HS-27A (cell line): ENCODE measurements at places on chromosomes 4 and X.
A peak's percentile ranks its signal among the peaks of the same experiment; 100 is the strongest.

GRCh38 chr4:99617374-99617773 is 40.3 kb downstream of the C4orf54 start:
- no peak for DNase-seq

DNA sequence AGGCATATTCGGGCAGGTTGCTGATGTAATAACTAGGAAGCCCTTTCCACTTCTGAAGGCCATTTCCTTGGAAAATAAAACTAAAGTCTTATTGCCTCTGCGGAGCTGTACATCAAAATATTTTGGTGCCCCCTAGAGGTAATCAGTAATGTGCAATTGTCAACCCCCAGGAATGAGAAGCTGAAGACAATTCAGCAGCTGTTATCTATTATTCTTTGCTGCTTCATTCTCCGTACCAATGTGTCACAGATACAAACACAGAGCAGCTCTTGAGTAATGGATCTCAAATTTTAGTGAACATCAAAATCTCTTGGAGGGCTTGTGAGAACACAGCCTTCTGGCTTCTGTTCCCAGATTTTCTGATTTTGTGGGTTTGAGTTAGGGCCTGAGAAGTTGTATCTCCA is 3.5 kb upstream of the SLIT2 start:
- no peak for DNase-seq

DNA sequence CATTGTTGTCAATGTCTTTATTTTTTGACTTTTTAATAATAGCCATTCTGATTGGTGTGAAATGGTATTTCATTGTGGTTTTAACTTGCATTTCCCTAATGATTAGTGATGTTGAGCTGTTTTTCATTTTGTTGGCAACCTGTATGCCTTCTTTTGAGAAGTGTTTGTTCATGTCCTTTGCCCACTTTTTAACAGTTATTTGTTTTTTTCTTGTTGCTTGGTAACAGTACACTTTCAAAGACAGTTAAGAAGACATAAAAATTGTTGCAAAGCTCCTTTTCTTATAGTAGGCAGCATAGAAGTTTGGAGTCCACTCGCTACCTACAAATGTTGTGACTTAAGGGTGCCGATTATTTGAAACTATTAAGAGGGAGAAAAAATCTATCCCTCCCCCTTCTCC is 48.7 kb upstream of the SLC7A11 start:
- DNase-seq, result no peak

- DNase-seq, result no peak
Measured at GRCh38 chr4:9979101-9979701, 42.1 kb downstream of the SLC2A9 start.

DNA sequence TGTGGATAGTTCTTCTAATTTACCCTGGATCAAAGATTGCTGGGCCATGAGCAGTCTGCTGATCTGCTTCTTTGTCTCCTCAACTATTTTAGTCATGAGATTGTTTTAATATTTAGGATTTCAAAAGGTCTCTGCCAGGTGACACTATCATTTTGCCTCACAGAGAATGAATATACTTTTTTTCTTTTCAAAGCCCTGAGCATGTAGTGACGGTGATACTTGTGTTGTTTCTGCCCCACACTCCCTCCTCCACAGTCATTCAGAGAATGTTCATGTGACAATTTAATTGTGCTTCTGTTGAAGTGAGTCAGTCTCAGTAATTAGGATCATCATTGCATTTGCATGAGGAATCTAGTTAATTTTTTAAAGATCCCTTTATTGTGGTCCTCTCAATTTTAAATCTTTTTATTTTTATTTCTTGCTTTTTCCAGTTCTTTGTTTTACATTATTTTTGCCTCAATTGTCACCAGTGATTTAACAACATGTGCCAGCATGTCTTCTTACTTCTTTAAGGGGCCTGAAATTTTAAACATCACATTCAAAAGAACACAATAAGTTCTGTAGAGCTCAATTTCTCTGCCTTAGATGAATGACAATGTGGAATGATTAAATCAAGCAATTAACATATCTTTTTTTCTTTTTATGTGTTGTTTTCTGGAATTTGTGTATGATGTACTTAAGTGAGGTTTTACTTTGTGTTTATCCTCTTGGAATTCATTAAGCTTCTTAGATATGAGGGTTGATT is 12.3 kb downstream of the MMRN1 start:
- DNase-seq, result no peak

- no peak for DNase-seq
Measured at GRCh38 chr4:141026900-141027299, 106.4 kb downstream of the RNF150 start.

- DNase-seq, result peak; percentile 35
Measured at GRCh38 chr4:47075262-47075661, 43.9 kb downstream of the GABRB1 start.

DNA sequence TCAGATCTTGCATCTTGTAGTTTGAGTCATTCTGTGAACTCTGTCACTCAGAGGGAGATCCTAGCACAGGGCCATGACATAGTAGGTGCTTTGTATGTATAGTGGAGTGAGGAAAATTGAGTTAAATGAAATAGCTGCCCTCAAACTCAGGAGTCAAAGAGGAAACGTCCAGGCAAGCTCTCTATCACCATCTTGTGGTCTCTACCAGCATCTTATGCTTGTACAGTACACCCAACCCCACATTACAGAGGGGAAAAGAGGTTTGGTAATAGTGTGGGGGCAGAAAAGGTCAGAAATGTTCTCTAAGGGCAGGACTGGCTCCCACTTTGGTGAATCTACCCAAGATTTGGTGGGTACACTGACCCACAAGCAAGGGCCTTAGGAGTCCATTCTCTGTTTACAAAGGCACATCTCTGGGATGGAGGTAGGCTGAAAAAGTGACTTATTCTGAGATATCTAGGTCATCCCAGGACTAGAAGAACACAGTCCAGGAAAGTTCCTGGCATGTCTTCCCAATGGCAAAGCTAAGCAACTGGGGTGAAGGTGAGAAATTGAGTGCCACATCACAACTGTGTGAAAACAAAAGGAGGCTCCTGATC is 131.8 kb downstream of the OR13H1 start:
- DNase-seq, result no peak

DNA sequence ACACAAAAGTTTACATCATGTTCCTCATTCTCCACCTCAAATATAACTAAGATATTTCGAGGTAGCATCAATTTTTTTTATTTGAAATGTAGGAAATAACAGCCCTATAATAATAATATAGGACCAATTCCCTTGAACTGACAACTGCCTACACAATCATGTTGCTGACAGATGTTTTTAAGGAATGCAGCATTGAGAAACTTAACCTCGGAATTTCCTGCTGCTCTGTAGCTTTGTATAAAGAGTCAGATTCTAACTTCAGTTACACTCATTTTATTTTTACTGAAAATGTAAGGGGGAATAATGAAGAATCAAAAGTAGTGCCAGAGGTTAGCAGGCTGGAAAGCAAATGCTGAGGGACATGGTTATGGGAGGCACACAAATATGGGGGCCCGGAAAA is 235.8 kb downstream of the RBMX2 start:
- DNase-seq, result no peak

GRCh38 chrX:47296766-47297365 is 64.1 kb downstream of the USP11 start:
- no peak for DNase-seq

GRCh38 chr4:186144946-186145569 is 40.6 kb downstream of the FAM149A start:
- no peak for DNase-seq

DNA sequence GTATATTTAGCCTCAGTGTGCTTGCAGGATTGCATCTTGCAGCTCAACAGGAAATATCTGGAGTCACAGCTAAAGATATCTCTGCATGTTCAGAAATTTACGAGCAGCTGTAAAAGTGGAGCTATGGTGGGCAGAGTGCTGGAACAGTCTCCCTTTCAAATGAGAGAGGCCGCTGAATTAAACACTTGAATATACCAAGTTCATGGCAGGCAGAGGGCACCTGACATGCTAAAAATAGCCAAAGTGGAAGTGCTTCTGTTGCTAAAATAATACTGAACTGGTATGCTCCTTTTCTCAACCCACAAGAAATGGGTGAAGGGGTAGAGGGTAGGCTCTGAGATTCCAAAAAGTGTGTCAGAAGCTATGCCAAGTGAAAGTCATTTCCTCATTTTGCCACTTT is 98.1 kb downstream of the MGST2 start:
- no peak for DNase-seq
